ENCODE measurements at places on chromosomes 5 and 9. TPM values are rescaled to one million over a fixed set of nuclear protein-coding genes. Genes with fewer than 3 reads are reported as not detected.

DNA sequence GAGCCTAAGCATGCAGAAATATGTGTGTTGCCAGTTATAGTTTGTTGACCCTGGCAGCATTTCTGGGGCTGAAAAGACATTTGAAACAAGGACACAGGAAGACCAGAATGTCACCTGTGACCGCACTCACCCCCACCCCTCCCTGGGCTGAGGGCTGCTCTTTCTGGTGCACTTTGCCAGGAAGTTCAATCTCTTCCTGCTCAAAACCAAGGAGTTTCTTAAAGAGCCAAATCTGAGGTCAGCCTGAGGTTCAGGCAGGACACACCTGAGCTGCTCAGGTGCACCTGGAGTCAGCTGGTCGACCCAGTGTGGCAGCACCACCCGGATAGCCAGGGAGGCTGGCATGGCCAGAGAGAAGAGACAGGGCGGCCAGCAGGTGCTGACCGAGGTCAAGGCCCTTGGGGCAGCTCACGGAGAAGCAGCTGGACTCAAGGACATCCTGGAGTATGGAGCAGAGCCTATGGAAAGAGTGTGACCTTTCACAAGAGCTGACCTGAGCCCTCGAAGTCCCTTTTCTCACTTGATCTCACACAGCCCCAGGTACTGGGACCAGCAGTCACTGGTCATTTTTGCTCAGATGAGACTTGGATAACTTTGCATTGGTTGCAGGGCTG is 376.9 kb upstream of the IRX4 start:
- no peak for DNase-seq

Gene CDX1
- not detected for total RNA-seq

DNA sequence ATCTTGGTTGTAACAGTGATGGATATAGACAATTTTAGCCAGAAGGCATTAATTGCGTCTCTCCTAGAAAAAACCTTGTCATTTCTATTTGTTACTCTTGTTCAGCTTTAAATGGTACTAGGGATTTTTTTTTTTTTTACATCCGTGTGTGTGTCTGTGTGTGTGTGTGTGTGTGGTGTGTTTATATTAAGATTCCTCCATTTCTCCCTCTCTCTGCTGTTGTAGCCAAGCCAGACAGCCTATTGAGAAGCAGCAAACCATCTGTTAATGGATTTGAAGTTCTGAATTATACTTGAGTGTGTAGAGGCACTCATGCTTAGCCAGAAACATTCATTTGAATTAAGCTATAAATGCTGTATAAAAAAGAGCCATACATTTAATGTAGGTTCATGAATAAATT is 72.3 kb downstream of the SLF1 start:
- no peak for DNase-seq

Gene NTNG2
- 1.2 TPM for total RNA-seq

DNA sequence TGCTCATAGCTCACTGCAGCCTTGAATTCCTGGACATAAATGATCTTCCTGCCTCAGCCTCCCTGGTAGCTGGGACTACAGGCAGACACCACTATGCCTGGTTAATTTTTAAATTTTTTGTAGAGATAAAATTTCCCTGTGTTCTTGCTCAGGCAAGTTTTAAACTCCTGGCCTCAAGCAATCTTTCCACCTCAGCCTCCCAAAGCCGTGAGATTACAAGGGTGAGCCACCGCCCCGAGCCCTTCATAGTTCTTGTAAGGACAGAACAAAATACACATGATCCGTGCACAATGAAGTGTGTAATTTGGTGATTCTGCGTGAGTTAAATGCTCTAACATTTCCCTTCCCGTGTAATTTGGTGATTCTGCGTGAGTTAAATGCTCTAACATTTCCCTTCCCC is 27.7 kb upstream of the MYO10 start:
- DNase-seq = no peak

- DNase-seq = no peak
These were observed 94.4 kb downstream of the GLDC start for GRCh38 chr9:6551136-6551535.

Gene GARIN3
- total RNA-seq = not detected

- peak; percentile 11 for DNase-seq
These were observed 128.6 kb downstream of the SPATA31D1 start for GRCh38 chr9:82117026-82117811.

DNA sequence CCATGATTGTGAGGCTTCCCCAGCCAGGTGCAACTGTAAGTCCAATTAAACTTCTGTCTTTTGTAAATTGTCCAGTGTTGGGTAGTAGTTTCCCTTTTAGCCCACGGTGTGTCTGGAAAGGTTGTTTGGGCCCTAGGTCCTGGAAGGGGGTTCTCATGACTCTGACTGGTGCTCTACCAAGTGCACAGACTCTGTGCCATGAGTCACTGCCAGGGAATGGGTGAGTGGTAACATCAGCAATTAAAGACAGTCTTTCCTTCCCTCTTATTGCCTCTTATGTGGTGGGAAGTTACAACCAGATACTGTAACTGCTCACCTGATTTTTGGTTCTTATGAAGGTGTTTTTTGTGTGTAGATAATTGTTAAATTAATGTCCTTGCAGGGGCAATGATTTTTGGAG is 141.2 kb downstream of the PRDM9 start:
- no peak for DNase-seq

- DNase-seq = no peak
These were observed 422.1 kb upstream of the TNC start for GRCh38 chr9:115540091-115540490.
